ENCODE measurements at places on chromosomes 4 and X.

DNA sequence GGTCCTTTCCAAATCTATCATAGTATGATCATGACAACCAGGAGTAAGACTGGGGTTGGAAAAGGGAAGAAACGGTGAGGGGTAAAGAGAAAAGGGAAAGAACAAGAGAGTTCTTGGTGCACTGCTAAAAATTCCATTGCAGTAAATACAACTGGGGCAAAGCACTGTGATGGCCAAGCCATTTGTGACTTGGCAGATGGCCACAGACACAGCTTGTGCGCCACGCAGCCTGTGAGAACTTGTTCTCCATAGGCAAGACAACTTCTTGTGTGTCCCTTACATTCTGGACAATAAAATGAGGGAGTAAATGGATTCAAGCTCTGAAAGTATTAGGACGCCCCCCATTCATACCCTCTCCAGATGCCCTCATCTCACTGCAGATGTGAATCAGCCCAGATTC, 10.9 kb downstream of the MFAP3L start:
- no peak for DNase-seq

- DNase-seq = no peak
These were observed 239.3 kb downstream of the CRLF2 start for GRCh38 chrX:973010-973632.

GRCh38 chr4:184427687-184428086, 46.7 kb downstream of the IRF2 start:
- DNase-seq = no peak

- no peak for DNase-seq
These were observed 2.6 kb upstream of the GPC3 start for GRCh38 chrX:133988010-133988409.

- no peak for DNase-seq
These were observed 775.3 kb upstream of the HS3ST1 start for GRCh38 chr4:12203945-12204344.

GRCh38 chr4:161097821-161098220, 1066.0 kb downstream of the FSTL5 start:
- no peak for DNase-seq

- DNase-seq = no peak
These were observed 195.4 kb downstream of the NWD2 start for GRCh38 chr4:37439809-37440474.

GRCh38 chr4:23733476-23733875, 156.4 kb downstream of the PPARGC1A start:
- DNase-seq = no peak

DNA sequence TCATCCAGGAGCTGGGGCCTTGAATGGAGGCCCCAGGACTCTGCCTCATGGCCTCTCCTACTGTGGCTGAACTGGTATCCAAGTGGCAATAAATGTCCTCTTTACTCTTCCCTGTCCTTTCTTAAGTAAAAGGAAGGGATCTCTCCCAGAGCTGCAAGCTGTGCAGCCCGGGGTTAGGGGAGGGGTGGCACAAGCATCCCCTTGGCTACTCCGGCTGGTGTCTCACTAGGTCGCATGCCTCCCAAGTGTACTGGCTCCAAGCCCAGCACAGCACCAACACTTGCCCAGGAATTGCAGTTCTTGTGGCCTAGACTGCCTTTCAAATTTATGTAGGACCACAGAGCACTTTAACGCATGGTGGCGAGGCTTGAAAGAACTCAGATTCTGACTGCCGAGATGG, 44.7 kb upstream of the MED14 start:
- DNase-seq = no peak

DNA sequence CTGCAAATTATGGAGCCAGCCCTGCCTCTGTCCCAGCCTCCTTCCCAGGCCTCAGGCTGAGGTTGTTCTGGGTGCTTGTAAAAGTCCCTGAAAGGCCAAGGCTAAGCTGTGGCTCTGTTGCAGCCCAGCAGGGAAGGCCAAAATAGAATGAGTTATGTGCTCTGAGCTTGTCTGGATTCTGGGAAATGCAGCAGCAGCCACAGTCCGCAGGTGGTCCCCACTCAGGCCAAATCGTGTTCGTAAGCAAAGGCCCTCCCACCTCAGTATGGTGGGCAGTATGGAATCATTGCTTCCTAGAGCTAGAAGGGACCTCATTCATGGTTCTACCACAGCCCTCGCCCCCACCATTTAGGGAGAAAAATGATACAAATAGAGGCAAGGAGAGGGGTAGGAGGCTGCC, 4.7 kb upstream of the TCEAL1 start:
- DNase-seq = no peak

DNA sequence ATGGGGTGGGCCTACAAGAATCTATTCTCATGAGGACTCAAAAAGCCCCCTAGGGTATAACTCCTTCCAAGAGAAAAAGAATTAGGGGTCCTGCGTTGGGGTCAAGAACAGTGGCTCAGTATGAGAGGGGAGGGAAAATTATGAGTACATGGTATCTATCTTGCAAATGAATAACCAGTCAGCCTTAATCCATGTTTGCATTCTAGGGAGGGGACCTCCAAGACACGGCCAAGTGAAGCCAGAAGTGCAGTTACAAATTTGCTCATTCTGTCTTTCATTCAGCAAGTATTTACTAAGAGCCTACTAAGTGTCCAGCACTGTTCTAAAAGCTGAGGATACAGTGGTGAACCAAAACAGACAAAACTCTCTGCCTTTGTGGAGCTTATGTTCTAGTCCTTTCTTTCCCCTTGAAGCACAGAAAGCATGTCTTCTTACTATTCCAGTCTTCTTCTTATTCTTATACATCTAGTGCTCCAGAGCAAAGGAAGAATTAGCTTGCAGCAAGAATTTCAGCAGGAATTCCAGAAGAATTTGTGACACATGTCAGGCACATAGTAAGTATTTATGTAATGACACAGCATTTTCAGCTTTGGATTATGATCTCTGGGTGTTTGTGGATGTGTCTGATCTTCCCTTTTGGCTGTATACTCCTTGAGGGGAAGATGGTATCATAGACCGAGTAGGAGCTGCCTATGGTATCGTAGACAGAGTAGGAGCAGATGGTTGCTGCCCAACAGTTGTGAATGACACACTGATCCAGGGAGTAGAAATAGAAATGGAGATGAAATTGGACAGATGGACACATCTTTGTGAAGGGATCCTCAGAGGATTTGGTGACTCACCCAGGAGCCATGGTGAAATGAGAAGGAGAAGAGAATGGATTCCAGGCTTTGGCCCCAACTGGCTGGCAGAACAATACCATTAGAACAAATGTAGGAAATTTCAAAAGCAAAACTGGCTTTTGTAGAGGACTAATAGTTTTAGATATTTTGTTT, 75.9 kb downstream of the COQ2 start:
- no peak for DNase-seq

DNA sequence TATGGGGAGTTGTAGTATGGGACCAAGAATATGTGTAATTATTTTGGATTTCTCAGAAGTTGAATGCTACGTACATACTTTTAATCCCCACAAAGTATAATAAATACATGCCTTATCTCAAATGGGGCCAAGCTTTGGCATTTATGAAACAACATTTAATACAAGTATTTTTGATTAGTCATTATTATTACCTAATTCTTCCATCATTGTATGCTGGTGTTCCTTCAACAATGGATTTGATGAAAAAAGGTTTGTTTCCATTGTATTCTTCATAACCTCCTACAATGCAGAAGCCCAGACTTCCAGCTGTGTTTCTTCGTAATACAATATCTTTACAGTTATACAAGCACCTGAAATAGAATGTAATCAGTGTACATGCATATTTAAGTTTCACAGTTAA, 83.8 kb downstream of the FIP1L1 start:
- no peak for DNase-seq

- no peak for DNase-seq
These were observed 202.7 kb upstream of the HS3ST1 start for GRCh38 chr4:11631416-11631815.

DNA sequence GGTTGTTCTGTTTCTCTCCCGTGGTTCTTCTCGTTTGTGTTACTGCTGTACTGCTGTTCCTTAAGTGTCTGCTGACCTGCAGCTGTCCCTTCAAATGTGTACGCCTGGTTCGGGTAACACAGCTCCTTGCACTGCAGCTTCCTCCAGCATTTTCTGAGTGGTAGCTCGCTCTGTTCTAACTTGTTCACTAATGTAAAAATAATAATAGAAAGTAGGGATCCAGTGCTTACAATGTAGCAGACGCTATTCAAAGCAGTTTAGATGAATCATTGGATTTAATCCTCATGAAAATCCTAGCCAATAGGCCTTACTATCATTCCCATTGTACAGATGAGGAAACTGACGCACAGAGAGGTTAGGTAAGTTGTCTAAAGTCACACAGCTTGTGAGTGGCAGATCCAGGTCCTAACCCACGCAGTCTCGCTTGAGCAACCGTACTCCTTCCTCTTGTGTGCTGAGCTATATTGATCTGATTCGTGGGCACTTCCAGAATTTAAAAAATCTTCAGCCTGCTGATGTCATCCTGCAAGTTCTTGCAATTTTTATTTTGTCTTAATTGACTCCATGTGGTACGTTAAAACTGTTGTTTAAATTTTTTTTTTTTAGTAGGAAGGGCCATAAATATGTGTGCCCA, 448.2 kb upstream of the FAT1 start:
- DNase-seq = no peak

- DNase-seq = no peak
These were observed 35.9 kb downstream of the GRID2 start for GRCh38 chr4:92339676-92340075.

GRCh38 chr4:79611026-79611425, 203.0 kb upstream of the GK2 start:
- no peak for DNase-seq

- DNase-seq = no peak
These were observed 367.9 kb upstream of the SPOCK3 start for GRCh38 chr4:167602157-167602556.

- DNase-seq = no peak
These were observed 34.4 kb upstream of the HMX1 start for GRCh38 chr4:8905773-8906667.

- DNase-seq = no peak
These were observed 789 bp upstream of the SRPX start for GRCh38 chrX:38221391-38221929.

GRCh38 chr4:151688003-151688784, 72.6 kb downstream of the GATB start:
- DNase-seq = peak; percentile 35

- DNase-seq = no peak
These were observed 24.2 kb downstream of the FAM156A start for GRCh38 chrX:52933976-52934703.

GRCh38 chr4:46124773-46125413, 1.0 kb upstream of the GABRG1 start:
- DNase-seq = no peak

GRCh38 chrX:32183066-32183465, 1028.3 kb downstream of the DMD start:
- no peak for DNase-seq

DNA sequence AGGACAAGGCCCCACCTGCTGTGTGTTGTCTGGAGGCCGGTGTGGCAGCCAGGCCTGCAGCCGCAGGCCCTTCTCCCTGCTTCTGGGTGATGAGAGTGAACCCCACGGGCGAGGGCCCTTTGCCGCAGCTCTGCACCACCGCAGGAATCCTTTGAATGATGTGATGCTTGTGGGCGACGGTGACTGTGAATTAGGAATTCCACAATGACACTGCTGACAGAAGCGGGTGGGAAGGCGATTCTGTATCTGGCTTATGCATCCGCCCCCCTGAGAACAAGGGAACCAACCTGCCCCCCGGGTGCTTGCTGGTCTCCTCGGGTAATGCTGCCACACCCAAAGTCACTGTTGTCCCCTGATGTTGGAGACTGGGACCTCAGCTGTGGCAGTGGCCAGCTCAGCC, 19.5 kb upstream of the MAN2B2 start:
- no peak for DNase-seq

DNA sequence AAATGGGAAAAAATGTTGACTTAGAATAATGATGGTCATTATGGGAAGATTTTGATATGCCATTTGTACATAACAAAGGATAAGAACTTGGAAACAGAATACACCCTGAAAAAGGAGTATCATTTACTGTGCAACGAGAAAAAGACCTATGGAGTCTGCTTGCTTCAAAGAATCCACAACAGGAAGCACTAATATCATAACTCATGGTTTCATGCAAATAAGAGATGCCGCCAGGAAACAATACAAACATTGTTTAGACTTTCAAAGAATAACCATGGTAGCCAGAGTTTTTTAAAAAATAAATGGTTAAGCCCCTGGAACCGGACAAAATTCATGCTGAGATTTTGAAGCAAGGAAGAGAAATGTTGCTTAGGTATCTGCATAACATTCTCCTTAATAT, 139.9 kb upstream of the ETNPPL start:
- DNase-seq = peak; percentile 47

GRCh38 chr4:147714575-147715401, 17.1 kb upstream of the ARHGAP10 start:
- peak; percentile 78 for DNase-seq

GRCh38 chr4:60461551-60461950, 738.6 kb upstream of the ADGRL3 start:
- no peak for DNase-seq

Measured in kidney capillary endothelial cell (primary cell).